ENCODE measurements at places on chromosomes 1 and 21.
A peak's percentile ranks its signal among the peaks of the same experiment; 100 is the strongest.

GRCh38 chr1:112954017-112954650, 1.9 kb downstream of the SLC16A1 start:
- no peak for DNase-seq

- DNase-seq, result no peak
Measured at GRCh38 chr1:21585037-21585436, 75.8 kb downstream of the ALPL start.

GRCh38 chr1:60255565-60255964, 182.0 kb upstream of the C1orf87 start:
- DNase-seq, result no peak

GRCh38 chr1:183144752-183145151, 41.3 kb upstream of the LAMC2 start:
- no peak for DNase-seq

DNA sequence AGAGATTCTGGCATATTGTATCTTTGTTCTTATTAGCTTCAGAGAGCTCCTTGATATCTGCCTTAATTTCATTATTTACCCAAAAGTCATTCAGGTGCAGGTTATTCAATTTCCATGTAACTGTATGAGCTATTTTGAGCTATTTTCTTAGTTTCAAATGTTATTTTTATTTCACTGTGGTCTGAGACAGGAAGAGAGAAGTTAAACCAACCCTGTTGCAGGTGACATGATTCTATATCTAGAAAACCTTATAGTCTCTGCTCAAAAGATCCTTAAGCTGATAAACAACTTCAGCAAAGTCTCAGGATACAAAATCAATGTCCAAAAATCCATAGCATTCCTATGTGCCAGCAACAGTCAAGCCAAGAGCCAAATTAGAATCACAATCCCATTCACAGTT, 1644.0 kb upstream of the B3GALT2 start:
- DNase-seq, result no peak

DNA sequence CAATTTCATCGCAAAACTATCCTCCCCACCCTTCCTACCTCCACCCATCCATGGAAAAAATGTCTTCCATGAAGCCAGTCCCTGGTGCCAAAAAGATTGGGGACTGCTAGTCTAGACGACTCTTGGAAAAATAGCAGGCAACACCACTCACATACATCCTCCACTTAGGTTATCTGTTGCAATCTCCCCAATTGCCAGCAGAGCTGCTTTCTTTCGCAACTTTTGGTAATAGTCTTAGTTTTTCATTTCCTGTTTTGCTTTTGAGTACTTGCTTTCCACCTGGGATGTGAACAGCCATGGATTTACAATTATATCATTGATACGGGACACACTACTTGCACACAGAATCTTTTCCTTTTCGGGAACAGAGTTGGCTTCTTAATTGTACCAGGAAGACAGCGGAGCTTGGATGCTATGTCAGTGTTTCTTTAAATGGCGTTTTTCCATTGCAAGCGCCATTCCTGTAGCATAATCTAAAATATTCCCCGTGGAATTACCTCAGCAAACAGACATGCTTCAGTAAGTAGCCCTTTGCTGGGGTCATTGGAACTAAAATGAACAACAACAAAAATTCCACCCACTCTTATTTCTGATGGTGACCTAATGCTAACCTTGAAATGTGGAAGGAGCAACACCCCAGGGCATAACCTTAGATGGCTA, 183.3 kb upstream of the ADGRL2 start:
- DNase-seq, result no peak

DNA sequence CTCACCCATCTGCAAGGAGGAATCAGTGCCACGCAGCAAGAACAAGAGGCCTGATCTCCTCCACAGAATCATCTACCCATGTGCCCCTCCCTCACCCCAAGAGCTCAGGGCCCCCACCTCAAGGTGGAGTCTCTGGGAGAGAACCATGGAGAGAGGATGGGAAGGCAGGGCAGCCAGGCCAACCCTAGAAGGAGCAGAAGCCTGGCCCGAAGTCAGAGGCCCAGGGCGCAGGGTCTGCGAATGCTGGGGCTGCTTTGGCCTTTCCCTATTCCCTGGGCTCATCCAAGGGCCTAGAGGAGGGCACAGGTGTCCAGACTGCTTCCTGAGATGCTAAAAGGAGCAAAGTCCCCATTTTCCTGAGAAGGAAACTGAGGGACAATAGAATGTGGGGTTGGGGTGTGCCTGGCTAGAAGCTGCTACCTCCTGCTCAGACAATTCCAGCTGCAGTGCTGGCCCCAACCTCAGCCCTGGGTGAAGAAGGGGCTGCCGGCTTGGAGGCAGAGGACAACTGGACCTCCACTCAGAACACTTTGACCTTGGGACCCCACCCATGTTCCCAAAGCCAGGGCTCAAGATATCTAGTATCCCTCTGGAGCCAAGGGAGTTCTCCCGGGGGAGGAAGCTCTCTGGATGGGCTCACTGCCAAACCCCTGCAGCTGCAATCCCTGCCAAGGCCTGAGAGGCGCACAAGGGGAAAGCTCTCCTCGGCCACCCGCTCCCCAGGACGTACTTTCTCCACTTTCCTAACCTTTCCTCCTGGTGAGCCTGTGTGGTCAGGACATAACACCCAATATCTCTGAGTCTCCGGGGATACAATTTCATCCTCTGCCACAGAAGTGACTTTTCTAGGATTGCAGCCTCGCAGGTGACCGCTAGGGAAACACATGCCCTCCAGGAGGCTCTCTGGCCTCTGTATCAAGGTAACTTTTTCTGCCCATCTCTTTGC, 16.6 kb upstream of the LEMD1 start:
- DNase-seq, result peak; percentile 83

DNA sequence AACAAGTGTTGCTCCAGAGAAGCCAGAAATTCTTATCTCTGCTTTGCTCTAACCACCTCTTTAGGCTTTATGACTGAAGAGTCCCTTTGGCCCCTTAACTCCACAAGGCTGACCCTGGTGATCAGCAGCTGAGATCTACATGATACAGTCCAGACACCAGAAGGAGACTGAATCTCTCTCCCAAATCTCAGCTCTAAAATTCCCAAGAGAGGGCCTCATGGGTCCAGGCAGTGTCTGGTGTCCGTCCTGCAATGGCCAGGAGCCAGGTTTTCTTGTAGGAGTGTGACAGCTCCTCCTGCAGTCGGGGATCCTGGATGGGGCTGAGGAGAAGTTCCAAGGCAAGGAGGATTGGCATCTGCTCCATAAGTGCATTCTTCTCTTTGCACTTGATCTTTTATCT, 35.3 kb downstream of the L1TD1 start:
- DNase-seq, result no peak

- no peak for DNase-seq
Measured at GRCh38 chr1:218865591-218865990, 308.1 kb upstream of the LYPLAL1 start.

GRCh38 chr1:100785470-100786052, 66.0 kb downstream of the VCAM1 start:
- DNase-seq, result no peak

DNA sequence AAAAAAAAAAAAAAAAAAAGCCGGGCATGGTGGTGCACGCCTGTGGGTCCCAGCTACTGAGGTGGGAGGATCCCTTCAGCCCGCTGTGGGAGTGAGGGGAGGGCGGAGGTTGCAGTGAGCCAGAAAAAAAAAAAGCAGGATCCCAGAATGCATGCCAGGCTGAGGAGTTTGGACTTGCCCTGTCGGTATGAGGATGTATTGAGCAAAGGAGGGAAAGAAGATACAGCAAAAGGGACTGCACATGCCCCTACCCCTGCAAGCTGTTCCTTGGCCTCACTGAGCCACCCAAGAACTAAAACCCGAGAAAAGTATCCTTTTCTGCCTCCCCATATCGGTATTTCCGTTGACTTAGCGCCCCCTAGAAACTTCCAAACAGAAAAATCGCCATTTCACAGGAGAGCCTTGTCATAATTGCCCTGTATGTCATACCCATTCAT, 1.3 kb upstream of the GPATCH4 start:
- no peak for DNase-seq

GRCh38 chr1:228118040-228118439, 8.9 kb upstream of the MRPL55 start:
- no peak for DNase-seq

Measured in Peyer's patch (tissue), 4 donors.